ENCODE measurements at places on chromosomes 11 and 22.

- no peak for DNase-seq
Observed at GRCh38 chr22:47152938-47153337, 390.5 kb downstream of the TBC1D22A start.

- DNase-seq: no peak
Observed at GRCh38 chr11:7522121-7522520, 8.3 kb downstream of the PPFIBP2 start.

DNA sequence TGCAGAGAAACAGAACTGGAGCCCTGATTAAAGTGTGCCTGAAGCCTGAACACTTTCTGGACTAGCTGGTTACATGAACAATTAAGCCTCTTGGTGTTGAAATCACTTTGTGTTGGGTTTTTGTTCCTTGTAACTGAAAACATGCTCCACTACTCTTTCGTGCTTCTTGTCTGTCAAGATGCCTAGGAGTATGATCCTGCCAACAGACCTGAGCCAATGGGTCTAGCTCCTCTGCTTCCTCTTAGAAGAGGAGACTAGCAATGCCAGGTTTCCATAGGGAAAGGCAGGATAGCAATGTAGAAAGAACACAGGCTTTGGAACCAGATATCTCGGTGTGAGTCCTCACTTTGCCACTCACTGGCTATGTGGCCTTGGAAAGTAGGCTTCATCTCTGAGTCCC, 40.3 kb downstream of the IRAG1 start:
- no peak for DNase-seq

DNA sequence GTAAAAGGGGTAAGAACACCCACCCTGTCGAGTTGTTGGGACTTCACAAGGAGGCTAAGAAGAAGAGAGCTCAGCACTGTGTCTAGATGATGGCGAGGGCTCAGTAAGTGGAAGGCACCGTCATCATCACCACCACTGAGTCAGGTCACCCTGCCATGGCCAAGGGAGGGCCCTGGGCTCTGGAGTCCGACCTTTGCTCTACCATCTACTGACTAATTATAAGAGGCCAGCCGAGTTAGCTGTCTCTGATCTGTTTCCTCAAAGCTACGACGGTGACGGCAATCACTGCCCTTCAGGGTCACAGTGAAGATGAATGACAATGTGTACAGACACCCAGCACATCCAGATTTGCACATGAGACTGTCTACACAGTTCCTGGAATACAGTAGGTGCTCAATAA, 29.3 kb downstream of the KIAA0930 start:
- DNase-seq: no peak

DNA sequence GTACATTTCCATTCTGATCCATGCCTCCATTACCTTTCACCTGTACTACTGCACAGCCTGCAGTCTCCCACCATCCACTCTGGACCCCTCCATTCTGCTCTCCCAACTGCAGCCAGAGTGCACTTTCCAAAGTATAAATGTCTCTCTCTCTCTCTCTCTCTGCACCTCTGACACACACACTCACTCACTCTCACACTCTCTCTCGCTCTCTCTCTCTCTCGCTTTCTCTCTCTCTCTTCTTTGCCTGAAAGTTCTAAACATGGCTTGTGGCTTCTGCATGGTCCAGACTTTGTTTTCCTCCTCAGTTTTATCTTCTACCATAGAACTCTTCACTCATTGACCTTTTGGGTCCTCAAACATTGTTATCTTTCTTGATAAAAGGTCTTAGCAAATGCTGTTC, 76.6 kb downstream of the WNT11 start:
- no peak for DNase-seq

- no peak for DNase-seq
Observed at GRCh38 chr11:95563173-95563572, 226.4 kb downstream of the FAM76B start.

DNA sequence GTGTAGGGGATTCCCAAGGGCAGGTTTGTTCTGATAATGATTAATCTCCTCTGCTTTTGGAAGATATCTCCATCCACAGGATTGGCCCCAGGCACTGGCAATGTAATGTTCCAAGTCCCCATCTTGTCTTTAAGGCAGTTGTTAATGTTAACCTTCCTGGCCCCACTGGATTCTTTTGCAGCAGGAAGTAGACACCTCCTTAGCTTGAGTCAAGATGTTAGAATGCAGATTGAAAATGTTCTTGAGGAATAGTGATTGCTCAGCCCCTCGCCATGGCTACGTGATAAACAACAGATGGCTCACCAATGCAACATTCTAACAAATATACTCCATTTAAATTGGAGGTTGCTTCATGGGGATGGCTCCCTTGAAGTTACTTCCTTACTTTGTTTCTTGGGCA, 7.3 kb downstream of the HEPHL1 start:
- no peak for DNase-seq

- DNase-seq: peak; percentile 73
Observed at GRCh38 chr11:122754553-122755322, 83.6 kb upstream of the CRTAM start.

DNA sequence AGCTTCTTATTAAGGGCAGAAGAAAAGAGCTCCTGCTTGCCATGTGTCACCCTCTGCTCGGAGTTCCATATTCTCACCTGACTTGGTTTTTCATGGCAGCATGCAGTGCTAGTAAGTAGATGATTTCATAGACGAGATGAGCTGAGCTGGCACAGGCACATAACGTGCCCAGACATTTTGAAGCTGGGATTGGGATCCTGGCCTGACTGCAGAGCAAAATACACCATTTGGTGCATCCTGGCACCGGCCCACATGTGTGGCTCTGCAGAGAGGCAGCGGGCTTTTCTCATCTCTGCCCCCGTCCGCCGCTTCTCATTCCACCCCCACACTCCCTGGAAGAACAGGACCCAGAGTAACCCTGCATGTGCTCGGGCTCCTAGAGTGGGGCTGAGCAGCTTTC, 24.8 kb downstream of the FAM118A start:
- DNase-seq: no peak

- DNase-seq: peak; percentile 93
Observed at GRCh38 chr22:30606455-30607299, at the start of gene TCN2. Gene TCN2 (plus strand): TSS chr22:30607174. CDS start chr22:30607332, 158 bp downstream.

DNA sequence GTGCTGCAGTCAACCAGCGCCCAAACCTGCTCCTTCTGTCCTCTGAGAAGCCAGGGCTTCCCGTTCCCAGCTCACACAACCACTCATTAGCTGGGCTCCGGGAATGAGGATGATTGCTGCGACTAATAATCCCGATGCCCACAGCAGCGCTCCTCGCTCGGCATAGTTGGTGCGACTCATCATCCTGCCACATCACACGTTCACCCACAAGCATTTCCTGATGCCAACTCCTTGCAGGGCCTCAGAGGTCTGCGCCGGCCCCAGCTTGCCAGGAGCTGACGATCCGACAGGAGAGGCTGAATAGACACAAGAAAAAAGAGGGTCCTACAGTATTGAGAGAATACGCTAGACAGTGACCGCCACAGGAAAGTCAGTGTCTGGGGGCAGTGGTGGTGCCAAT, 10.6 kb upstream of the CSNK1E start:
- DNase-seq: no peak

GRCh38 chr11:18768472-18768901, 23.1 kb downstream of the PTPN5 start:
- no peak for DNase-seq

DNA sequence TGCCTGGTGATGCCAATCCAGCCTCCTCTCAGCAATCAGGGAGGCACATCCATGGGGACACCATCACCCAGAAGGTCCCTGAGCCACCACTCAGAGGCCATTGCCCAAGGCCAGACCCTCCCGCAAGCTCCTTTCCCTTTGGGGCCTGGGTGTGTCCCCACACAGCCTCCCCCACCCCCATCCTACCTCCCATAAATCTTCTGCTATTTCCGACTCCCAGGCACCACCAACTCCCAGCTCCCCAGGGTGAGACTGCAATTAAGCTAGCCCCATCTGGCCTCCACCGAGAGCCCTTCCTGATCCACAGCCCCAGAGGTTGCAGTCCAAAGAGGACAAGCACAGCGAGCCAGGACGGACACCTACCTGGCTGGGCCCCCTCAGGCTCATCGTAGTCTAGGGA, 6.3 kb downstream of the ARHGAP1 start:
- no peak for DNase-seq

DNA sequence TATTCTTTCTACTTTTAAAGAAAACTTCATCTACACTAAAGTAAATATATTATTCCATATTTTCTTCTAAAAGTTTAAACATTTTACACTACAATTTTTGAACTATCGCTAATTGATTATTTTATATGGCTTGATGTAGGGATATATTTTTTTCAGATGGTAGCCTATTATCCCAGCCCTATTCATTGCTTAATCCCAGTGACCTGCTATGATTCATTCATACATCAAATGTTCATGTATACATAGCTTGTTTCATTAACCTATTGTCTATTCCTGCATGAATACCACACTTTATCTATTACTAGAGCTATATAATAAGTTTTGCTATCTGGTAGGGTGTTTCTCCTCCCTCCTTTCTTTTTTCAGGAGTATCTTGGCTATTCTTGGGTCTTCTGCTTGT, 5.0 kb upstream of the ROBO4 start:
- DNase-seq: no peak

GRCh38 chr11:109818290-109818689, 274.9 kb upstream of the ZC3H12C start:
- DNase-seq: no peak

DNA sequence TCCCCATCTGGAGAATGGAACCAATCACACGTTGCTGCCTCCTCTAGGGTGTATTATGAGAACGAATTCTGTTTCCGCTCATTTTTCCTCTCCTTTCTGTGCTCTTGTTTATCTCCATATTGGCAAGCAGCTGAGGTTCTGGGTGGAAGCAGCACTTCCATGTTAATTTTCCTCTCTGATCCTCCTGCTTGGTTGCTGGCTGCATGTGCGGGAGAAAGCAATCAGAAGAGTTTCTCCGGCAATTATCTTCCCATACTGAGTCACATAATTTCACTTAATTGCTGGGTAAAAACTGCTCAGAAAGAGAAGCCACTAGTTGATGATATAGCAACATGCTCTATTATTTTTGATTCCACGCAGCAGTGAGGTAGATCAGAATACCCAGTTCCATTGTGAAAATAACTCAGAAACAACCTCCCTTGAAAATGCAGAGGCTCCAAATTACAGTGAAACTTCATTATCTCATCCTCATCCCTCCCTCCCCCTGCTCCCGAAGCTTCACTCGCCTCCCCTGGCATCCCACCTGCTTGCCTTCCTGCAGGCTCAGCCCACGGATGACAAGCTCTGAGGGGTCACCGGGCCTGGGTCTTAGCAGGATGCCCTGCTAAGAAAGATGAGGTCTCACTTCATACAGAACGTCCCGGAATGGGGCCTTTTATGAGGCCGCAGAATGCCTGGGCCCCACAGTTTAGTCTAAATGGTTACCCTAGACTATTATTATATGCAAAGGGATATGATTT, 20.4 kb downstream of the FXYD6 start:
- DNase-seq: no peak

Measured in GM23338 (cell line).